ENCODE measurements at places on chromosomes 6 and 20. TPM values are rescaled to one million over a fixed set of nuclear protein-coding genes. Genes with fewer than 3 reads are reported as not detected.

GRCh38 chr6:151630387-151630786, 136.6 kb downstream of the CCDC170 start:
- no peaks in the 10 kb centered on the region for H3K36me3 ChIP-seq
- no peak overlapping the region for H3K4me3 ChIP-seq
- no peaks in the 10 kb centered on the region for H3K4me1 ChIP-seq
- DNase-seq = no peak

- DNase-seq = no peak
- H3K36me3 ChIP-seq = no peaks in the 10 kb centered on the region
- H3K4me1 ChIP-seq = no peaks in the 10 kb centered on the region
- H3K4me3 ChIP-seq = no peak overlapping the region
- H3K27ac ChIP-seq = no peak overlapping the region
These were observed 132.5 kb upstream of the FOXA2 start for GRCh38 chr20:22716821-22717351.

Gene BPIFB1
- total RNA-seq = not detected

- H3K27me3 ChIP-seq = peaks cover 65% of the 10 kb centered on the region
- H3K4me1 ChIP-seq = no peaks in the 10 kb centered on the region
- DNase-seq = no peak
These were observed 25.2 kb upstream of the SRSF6 start for GRCh38 chr20:43432498-43432897.

DNA sequence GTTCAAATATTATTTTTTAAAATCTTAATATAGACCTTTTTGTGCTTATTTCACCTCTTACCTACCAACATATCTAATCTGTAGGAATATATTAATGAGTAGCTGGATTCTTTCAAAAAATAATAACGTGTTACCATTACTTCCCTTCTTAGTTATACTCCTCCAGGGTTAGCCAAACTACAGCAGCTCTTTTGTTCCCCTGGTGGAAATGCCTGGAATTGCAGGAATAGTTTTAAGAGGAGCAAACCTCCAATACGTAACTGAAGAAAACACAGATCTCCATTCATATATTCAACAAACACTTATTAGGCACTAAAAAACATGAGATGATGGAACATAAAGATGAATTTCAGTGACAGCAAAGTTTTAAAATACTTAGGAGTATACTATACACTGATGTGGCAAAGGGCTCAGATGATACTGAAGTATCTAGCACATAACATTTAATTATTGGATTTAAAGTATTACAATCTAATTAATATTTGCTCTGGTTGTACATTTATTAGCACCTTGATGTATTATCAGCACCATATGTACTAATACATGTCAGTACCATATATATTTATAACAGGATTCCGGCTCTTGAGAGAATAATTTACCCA, 78.3 kb downstream of the TBX18 start:
- H3K36me3 ChIP-seq = no peaks in the 10 kb centered on the region
- no peak overlapping the region for H3K4me3 ChIP-seq
- peaks cover 7% of the 10 kb centered on the region for H3K27me3 ChIP-seq
- H3K4me1 ChIP-seq = peaks cover 9% of the 10 kb centered on the region

DNA sequence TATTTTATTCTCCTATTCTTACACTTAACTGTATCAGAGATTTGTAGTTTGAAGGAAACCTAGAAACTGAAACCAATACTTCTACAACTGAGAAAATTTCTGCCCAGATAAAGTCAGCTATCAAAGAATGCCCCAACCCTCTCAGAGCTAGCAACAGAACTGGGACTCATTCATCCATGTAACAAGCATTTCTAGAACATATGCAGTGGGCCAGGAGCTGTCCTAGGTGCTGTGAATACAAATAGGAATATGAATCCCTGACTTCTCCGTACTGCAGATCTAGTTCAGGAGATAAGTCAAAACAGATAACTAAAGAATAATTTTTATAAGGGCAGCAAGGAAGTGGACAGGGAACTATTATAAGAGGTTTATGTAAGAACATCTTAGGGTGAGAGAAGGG, 654.1 kb upstream of the NOX3 start:
- H3K36me3 ChIP-seq = no peaks in the 10 kb centered on the region
- H3K27me3 ChIP-seq = peaks cover 1% of the 10 kb centered on the region
- no peak overlapping the region for H3K4me3 ChIP-seq
- no peak for DNase-seq
- H3K27ac ChIP-seq = no peak overlapping the region

GRCh38 chr6:147808640-147809039, 300.1 kb downstream of the SAMD5 start:
- peaks cover 1% of the 10 kb centered on the region for H3K27me3 ChIP-seq
- no peak overlapping the region for H3K27ac ChIP-seq
- DNase-seq = no peak
- H3K4me1 ChIP-seq = peaks cover 5% of the 10 kb centered on the region
- no peak overlapping the region for H3K4me3 ChIP-seq
- H3K36me3 ChIP-seq = no peaks in the 10 kb centered on the region

DNA sequence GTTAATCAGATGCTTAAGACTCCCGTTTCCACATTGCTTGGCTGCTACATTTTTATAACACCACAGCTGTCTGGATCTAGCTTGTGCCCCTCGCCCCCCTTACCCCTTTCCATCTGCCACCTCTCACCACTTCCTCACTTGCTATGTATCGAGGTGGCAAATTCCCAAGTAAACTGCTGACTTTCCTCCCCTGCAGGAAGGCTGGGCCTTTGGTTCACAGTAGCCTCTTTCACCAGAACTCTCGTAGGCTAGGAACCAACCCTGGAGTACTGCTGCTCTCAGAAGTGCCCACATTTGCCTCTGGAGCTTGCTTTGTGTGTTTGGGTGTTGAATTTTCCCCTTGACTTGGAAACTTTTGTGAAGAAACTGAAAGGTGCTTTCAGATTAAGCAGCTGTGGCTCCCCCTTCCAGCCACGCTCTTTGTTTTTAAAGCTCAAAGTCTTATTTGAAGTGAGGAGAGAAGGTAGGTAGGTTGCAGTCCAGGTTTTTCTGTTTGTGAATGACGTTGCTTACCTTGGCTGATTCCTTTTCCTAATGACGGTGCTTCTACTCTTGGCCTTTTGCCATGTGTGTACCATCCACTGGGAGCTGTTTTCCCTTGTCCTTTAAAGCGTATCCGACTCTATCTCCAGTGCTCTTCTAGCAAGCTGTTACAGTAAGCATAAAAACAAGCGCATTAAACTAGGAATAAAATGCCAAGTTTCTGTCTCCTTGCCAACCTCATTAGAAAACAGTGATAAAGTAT, 90.4 kb downstream of the CARMIL1 start:
- H3K36me3 ChIP-seq = no peaks in the 10 kb centered on the region
- DNase-seq = no peak
- no peaks in the 10 kb centered on the region for H3K4me1 ChIP-seq
- H3K4me3 ChIP-seq = no peak overlapping the region
- H3K27me3 ChIP-seq = no peaks in the 10 kb centered on the region
- no peak overlapping the region for H3K27ac ChIP-seq

Gene SESN1
- total RNA-seq = 30.2 TPM

Gene KIF6
- total RNA-seq = 1.3 TPM

Gene SLC32A1
- total RNA-seq = not detected

- peaks cover 11% of the 10 kb centered on the region for H3K36me3 ChIP-seq
- H3K27ac ChIP-seq = no peak overlapping the region
- no peak for DNase-seq
- H3K4me3 ChIP-seq = no peak overlapping the region
- no peaks in the 10 kb centered on the region for H3K27me3 ChIP-seq
These were observed 928.9 kb downstream of the EYS start for GRCh38 chr6:64777941-64778785.

GRCh38 chr6:13089296-13089994, 238.9 kb downstream of the TBC1D7 start:
- no peaks in the 10 kb centered on the region for H3K36me3 ChIP-seq
- H3K27ac ChIP-seq = no peak overlapping the region
- no peak for DNase-seq
- H3K4me1 ChIP-seq = no peaks in the 10 kb centered on the region

- no peak for DNase-seq
- H3K27ac ChIP-seq = no peak overlapping the region
- H3K36me3 ChIP-seq = no peaks in the 10 kb centered on the region
- no peak overlapping the region for H3K4me3 ChIP-seq
- peaks cover 4% of the 10 kb centered on the region for H3K27me3 ChIP-seq
These were observed 226.6 kb downstream of the COL12A1 start for GRCh38 chr6:74979065-74979766.

Gene DDO
- not detected for total RNA-seq

Gene NOX3
- total RNA-seq = not detected

Gene PDE10A
- 13.0 TPM for total RNA-seq

Gene TREM2
- not detected for total RNA-seq

- H3K36me3 ChIP-seq = no peaks in the 10 kb centered on the region
- peaks cover 45% of the 10 kb centered on the region for H3K27me3 ChIP-seq
- H3K4me3 ChIP-seq = no peak overlapping the region
- no peak for DNase-seq
- no peak overlapping the region for H3K27ac ChIP-seq
These were observed 274.8 kb upstream of the EXOC2 start for GRCh38 chr6:967701-968100.

DNA sequence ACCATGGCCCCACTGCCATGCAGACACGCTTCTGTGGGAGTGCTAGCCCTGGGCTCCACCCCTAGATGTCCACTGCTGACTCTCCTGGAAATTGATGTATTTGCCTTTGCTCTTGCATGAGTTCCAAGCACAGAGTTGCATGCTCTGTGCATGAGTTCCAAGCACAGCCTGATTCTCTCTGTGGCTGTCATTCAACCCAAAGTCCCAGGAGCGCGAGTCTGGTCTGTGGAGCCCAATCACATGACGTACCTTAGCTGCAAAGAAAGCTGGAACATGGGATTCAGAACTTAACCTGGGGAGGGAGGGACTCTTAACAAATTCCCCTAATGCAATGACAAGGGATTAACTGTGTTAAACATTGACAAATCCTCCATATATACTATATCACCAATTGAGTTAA, 114.3 kb upstream of the SLC24A3 start:
- H3K36me3 ChIP-seq = no peaks in the 10 kb centered on the region
- no peak overlapping the region for H3K27ac ChIP-seq
- H3K4me3 ChIP-seq = no peak overlapping the region
- H3K27me3 ChIP-seq = peaks cover 5% of the 10 kb centered on the region

Gene GPX5
- not detected for total RNA-seq

- H3K36me3 ChIP-seq = no peaks in the 10 kb centered on the region
- peaks cover 56% of the 10 kb centered on the region for H3K27me3 ChIP-seq
- no peak overlapping the region for H3K4me3 ChIP-seq
These were observed 24.1 kb upstream of the PAX1 start for GRCh38 chr20:21681234-21681921.

DNA sequence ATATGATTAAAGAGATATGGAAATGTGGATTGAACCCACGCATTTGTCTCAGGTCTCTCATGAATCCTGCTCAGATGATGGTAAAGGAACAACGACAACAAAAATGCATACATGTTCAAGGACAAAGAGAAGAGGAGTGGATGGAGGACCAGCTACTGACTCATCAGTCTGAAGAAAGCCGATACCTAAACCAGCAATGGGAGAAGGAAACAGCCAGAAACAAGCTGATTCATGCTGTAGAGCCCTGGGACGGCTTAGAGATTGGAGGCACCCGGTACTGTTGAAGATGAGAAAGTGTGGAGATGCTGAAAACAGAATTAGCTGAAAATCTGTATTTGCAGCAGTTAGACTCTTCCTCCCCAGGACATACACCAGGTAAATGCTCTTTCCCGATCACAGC, 14.4 kb upstream of the RIPPLY2 start:
- no peaks in the 10 kb centered on the region for H3K36me3 ChIP-seq
- no peak for DNase-seq
- H3K27ac ChIP-seq = no peak overlapping the region
- peaks cover 2% of the 10 kb centered on the region for H3K27me3 ChIP-seq

DNA sequence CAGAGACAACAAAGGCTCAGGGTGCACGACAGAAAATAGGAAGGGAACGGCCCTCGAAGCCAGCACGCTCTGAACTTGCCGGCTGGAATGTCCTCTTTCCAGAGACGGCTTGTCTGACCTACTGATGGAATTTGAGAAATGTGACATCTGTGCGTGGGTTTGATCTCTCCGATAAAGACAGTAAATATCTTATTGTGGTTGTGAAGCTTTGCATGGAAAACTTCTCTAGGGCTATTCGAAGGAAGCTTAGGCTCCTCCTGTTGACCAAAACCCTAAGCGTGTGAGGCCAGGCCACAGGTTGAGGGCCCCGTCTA, 247.3 kb downstream of the ZNF217 start:
- peaks cover 28% of the 10 kb centered on the region for H3K4me1 ChIP-seq
- no peaks in the 10 kb centered on the region for H3K27me3 ChIP-seq
- H3K36me3 ChIP-seq = peaks cover 14% of the 10 kb centered on the region
- peak overlapping the region; percentile 92 for H3K27ac ChIP-seq

Gene ANKRD66
- total RNA-seq = not detected

Data from mesothelial cell of epicardium (in vitro differentiated cells).